GM06990 (cell line): ENCODE measurements at places on chromosomes 2 and 18.

DNA sequence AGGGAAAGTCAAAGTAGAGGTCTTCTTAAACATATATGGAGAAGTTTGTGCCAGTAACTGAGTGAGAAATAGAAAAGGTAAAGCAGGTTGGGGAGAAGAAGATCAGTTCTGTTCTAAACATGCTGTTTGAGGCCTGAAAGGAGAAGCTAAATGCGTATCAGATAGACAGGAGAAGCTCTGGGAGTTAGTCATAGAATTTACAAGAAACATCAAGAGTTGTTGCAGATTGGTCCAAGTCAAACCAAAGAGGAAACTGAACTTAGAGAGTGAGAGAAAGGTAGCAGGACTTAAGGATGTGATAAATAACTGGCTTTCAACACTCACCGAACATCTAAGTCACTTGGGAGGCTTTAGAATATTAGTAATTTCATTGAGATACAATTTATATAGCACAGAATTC, 29.2 kb upstream of the CERS6 start:
- DNase-seq = no peak

- no peak for DNase-seq
Measured at GRCh38 chr2:95351598-95351915, 51.0 kb upstream of the FAHD2A start.

- DNase-seq = no peak
Measured at GRCh38 chr2:39243469-39244123, at the start of gene CDKL4. CDKL4 (minus strand) TSS chr2:39243970.

DNA sequence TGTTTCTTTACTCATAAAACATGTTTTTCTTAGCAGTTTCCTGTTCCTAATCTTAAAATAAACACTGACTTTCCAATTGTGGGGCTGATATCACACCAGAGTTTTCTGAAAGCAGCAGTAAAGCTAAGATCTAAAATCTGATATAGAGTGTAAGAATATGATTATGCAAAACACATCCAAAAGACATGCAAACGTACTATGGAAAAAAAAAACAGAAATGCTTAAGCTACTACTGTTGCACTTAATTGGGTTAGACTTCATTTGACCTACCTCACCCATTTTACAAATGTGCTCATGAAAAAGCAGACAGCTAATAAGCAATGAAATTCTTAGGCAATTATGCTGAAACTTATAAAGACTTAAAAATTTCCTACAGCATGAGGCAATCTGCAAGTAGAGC, 10.5 kb downstream of the CYTIP start:
- no peak for DNase-seq

DNA sequence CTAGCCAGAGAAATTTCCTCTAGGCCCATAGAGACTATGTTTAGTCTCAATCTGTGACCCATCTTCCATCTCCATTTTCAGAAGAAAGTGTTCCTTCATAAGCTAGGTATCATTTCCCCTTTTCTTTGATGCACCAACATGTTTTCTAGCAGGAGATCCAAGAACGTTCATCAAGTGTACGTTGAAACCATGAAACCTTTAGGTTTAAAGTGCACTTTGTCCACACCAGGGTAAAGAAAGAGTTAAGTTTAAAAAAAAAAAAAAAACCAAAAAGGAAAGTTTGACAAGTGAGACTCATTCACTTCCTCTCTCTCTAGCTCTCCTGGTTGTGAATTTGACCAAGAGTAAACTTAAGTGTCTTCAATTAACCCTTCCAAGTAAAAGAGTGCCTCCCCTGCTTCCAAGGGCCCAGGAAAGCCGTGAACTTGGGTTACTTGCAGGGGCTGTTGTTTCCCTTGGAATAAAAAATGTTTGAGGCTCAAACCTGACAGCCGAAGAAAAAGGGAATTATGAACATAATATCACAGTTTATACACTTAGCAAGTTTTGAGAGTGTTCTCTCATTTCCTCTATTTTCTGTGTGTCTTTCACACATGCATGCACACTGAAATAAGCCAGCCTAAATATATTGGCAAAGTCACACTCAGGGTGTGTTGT, 56.7 kb downstream of the LBH start:
- peak; percentile 54 for DNase-seq
